H9 (cell line): ENCODE measurements at places on chromosomes 4 and X. TPM values are rescaled to one million over a fixed set of nuclear protein-coding genes. Genes with fewer than 3 reads are reported as not detected.

Gene NXF3
- not detected in 2 replicates for total RNA-seq

Gene NUDT11
- total RNA-seq = 23.6 and 25.7 TPM in 2 replicates

Gene CT45A10
- total RNA-seq = not detected in 2 replicates

Gene AKAP14
- not detected in 2 replicates for total RNA-seq

Gene UGT2B10
- total RNA-seq = not detected in 2 replicates

Gene XAGE1A
- total RNA-seq = not detected in 2 replicates

Gene TCEAL2
- 12.6 and 14.2 TPM in 2 replicates for total RNA-seq

Gene ATOH1
- total RNA-seq = not detected in 2 replicates

Gene EMCN
- not detected in 2 replicates for total RNA-seq

Gene WNK3
- 21.0 and 22.8 TPM in 2 replicates for total RNA-seq

GRCh38 chr4:6393544-6394475 lies 78.6 kb downstream of the PPP2R2C start:
- no peak for DNase-seq

- DNase-seq = no peak
Measured at GRCh38 chr4:4668355-4669210, 126.7 kb upstream of the STX18 start.

DNA sequence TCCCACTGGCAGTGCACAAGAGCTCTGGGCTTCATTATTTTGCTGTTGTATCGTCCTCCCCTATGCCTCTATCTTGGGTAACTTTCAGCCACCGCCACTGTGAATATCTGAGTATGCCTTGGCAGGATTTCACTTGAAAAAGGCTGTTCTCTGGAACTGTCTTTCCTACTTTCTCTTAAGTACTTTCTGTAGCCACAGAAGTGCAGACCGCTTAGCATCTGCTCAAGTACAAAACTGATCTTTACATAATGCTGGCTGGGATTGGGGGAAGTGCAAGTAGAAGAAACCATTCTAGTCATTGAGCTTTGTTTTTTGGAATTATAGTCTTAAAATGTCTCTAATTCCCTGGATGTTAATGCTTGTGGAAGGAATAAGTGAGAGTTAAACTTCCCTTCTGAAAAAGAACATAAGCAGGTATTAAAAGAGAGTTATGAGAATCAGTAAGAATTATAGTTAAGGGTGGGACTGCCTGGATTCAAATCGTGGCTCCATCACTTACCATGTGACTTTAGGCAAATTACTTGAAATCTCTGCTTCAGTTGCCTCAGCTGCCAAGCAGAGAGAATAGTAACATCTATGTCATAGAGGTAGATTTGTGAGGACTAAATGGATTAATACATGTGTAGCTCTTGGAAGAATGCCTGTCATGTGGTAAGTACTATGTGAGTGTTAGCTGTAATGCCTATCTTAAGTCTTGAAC lies 77.5 kb downstream of the MID1IP1 start:
- DNase-seq = no peak

- no peak for DNase-seq
Measured at GRCh38 chr4:104489731-104490095, 5.0 kb downstream of the CXXC4 start.

- DNase-seq = no peak
Measured at GRCh38 chr4:174216799-174217272, 66.6 kb downstream of the FBXO8 start.

DNA sequence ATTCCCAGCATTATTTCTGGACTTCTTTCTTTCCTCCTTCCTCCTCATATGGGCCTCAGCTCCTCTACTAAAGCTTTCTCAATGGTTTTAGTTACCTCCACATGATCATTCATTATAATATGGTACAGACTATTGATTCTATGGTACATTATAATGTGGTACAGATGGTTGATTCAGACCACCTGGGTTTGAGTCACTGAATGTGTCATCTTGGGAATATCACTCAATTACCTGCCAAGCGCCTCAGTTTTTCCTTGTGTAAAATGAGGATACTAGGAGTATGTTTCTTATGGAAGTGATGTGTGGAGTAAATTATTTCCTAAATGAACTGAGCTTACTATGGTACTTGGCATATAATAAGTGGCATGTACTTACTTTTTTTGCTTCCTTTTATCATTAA lies 27.7 kb downstream of the SLIT2 start:
- no peak for DNase-seq

- DNase-seq = no peak
Measured at GRCh38 chr4:184346682-184347081, 127.7 kb downstream of the IRF2 start.

DNA sequence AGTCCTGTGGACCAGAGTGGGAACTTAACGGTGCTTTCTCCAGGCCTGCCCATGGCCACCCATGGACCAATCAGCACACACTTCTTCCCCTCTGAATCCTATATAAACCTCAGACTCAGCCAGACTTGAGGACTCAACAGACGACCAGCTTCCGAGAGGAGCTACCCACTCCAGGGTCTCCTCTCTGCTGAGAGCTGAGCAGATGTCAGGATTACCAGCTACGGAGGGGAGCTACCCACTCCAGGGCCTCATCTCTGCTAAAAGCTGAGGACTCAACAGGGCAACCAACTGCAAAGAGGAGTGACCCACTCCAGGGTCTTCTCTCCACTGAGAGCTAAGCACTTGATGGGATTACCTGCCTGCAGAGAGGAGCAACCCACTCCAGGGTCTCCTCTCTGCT lies 80.0 kb upstream of the DDX60 start:
- DNase-seq = no peak

- no peak for DNase-seq
Measured at GRCh38 chr4:70801265-70801809, 38.4 kb downstream of the GRSF1 start.

GRCh38 chr4:7124689-7125442 lies 57.0 kb upstream of the GRPEL1 start:
- DNase-seq = peak; percentile 58

DNA sequence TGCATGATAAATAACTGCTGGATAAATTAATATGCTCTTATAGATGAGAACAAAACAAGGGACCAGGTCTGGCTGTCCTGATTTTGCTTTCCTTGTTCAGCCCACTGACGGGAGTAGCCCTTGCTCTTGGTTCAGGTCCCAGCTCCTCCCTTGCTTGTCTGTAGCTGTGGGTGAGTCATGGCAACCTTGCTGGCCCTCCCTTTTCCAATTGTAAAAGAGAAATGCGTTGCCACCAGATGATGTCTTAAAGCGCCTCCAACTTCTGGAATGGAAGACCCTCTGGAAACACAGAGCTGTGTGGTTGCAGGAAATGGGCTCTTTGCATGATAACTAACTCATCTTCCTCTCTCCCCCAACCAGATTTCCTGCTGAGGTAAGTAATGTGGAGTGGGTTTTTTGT lies 171.4 kb downstream of the AASDH start:
- peak; percentile 42 for DNase-seq

- DNase-seq = peak; percentile 11
Measured at GRCh38 chr4:1060621-1061020, 49.2 kb downstream of the FGFRL1 start.

GRCh38 chr4:917466-917865 lies 14.7 kb downstream of the GAK start:
- DNase-seq = no peak

DNA sequence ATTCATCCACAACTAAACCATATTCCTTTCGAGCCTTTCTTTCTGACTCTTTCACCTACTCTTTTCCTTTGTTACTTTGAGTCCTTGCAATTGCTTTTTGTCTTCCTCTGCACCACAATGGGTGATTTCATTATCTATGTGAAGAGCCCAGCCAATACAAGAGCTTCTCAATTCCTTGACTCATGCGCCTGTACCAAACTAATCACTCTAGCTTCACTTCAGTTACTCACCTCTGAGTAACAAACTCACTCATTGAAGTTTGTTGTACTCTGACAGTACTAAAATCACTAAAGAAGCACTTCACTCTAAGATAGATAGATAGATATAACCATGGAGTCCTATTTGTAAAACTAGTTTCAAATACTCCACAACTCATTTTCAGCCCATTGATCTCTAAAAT lies 191.7 kb upstream of the EPHA5 start:
- no peak for DNase-seq
